ENCODE measurements at places on chromosomes 2 and 18.

DNA sequence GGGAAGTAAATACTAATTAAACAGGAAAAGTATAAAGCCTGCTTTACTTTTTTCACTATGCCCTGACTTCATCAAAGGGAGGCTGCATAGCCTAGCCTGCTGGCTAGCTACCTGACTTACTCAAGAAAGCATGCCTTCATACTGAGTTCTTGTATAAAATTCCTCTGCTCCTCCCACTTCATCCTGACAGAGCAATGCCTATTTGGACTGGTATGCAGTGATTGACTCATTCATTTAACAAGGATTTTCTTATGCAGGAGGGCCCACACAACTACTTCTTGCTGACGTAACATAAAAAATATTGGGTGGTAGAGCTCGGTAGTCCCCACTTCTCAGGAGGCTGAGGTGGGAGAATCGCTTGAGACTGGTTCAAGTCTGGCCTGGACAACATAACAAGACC is 70.5 kb downstream of the PRPF40A start:
- no peak for DNase-seq

GRCh38 chr2:45332567-45332966 is 278.5 kb downstream of the SRBD1 start:
- DNase-seq = no peak

GRCh38 chr2:152594792-152595191 is 122.5 kb downstream of the PRPF40A start:
- no peak for DNase-seq

DNA sequence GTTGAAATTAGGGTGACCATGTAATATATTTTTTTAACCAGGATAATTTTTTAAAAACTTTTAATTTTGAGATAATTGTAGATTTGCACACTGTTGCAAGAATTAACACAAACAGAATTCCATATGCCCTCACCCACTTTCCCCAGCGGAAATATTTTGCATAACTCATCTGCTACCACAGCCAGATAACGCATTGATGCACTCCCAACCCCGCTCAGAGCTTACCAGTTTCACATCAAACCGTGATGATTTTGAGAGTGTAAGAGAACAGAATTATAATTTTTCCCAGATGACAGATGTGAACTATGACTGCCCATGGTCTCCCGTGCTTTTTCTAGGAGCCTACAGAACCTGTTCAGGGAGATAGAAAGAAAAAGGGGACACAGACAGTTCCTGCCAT is 35.2 kb upstream of the LDLRAD4 start:
- no peak for DNase-seq

GRCh38 chr2:7352191-7352590 is 435.0 kb downstream of the RNF144A start:
- DNase-seq = no peak

DNA sequence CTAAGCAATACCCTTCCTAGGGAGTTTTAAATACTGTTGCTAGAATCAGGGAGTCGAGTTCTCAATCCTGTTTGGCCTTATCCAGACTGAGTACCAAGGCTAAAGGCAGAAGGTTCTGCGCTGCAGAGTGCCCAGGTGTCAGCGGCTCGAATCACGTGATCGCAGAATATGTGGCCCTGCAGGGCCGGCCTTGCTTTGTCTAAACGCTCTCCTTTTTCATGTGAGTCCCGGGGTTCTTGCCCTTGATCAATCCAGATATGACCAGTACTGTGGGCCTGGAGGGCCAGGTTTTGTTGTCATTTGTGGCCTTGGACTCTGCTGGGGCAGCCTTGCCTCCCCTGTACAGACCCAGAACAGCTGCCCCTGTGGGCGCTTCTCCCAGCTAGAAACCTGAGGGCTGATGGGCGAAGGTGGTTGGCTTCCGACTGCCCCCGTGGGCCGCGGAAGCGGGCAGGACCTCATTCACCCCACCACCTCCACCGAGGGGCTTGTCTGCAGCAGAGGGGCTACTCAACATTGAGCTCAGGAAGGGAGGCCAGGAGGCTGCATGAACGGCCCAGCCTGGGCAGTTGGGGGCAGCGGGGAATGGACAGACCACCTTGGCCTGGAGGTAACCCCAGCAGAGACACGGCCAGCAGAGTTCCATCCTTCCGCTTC is 225.0 kb downstream of the ALPK2 start:
- no peak for DNase-seq

DNA sequence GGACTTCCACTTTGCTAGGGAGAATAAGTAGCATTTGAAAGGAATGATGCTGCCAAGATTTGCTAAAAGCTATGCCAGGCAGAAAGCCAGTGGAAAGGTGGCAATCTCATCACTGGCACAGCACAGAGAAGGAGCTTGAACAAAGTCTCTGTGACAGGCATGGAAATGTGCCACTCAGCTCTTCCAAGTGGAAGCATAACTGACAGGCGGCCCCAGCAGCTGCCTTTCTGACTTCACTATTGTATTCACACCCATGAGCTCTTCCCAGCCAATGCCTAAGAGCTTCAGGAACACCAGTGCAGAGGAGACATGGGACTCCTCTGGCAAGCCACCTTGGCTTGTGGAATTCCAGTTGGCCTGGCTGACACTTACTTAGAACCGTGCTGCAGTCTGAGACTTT is 134.6 kb upstream of the REG3G start:
- DNase-seq = no peak

DNA sequence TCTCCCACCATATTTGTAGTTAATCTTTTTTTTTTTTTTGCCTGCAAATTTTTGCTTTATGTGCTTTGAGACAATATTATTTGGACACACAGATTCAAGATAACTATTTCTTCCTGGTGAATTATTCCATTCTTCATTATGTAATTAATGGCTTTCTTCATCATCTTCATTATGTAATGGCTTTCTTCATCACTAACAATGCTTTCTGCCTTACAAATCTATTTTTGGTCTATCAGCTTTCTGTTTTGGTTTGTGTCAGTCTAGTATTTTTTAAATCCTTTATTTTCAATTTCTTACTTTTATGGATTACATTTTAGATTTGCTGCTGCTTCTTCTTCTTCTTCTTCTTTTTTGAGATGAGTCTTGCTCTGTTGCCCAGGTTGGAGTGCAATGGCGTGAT is 60.5 kb downstream of the MSH6 start:
- DNase-seq = no peak

Data from activated CD8-positive, alpha-beta T cell treated with anti-CD3 and anti-CD28 coated beads, Interleukin-2, amount 10 ng/mL, durations not matched to agents 7 days and 5 days (primary cell).